ENCODE measurements at places on chromosomes 1 and 21.

DNA sequence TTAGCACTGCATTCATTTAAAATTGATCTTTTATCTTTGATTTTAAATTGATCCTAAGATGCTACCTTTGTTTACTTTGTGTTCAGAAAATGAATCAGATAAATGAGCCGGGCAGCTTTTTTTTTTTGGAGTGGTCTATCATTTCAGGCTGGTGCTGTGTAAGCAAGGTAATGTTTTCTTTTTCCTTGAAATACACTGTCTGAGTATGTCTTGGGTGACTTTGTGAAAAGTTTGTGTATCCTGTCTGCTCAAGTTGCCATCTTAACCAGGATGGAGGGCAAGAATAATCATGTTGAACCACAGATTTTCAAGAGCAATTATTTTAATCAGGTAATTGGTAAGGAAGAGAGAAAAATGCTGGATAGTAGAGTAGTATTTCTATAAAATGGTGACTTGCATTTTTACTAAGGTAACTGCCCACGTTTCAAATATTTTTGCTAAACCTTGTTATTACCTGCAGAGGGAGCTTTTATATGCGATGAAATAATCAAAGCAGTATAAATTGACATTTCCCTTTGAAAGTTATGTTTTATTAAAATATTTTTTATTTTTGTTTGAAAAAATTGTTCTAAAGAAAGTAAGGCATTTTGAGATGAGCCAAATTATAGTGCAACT, 11.1 kb downstream of the ADGRL2 start:
- DNase-seq = no peak

DNA sequence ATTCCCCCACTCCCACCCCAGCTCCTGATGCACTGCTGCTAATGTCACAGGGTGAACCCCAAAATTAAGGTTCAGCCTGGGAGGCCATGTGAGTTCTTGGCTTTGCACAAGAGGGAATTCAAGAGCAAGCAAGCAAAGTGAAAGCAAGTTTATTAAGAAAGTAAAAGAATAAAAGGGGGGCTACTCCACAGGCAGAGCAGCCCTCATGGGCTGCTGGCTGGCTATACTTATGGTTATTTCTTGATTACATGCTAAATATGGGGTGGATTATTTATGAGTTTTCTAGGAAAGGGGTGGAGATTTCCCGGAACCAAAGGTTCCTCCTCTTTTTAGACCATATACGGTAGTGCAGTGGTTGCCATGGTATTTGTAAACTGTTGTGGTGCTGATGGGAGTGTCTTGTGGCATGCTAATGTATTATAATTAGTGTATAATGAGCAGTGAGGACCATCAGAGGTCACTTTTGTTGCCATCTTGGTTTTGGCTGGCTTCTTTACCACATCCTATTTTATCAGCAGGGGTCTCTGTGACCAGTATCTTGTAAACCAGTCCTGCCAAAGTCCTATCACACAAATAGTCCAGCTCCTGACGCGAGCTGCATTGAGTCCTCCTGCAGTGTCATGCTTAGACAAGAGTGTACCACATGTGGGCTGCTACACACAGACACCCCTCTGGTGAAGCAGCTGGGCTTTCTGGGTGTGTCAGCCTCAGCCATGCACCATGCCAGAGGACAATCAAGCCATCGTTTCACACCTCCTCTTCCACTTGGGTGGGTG, 46.4 kb upstream of the CSF1 start:
- no peak for DNase-seq

DNA sequence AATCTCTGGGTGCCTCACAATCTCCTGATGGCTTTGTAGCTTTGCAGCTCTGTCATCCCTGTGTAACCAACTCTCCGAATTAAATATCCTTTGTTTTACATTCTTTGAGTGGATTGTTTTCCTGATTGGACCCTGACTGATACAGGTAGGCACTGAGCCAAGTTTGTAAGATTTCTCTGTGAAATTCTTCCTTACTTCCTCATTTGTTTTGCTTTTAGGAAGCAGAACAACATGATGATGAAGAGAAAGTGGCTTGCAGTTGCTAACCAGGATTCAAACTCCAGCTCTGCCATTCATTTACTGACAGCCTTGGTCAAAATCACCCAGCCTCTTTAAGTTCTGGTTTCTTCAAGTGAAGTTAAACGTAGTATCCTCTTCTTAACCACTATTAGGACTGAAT, 452.3 kb downstream of the OMA1 start:
- DNase-seq = no peak

DNA sequence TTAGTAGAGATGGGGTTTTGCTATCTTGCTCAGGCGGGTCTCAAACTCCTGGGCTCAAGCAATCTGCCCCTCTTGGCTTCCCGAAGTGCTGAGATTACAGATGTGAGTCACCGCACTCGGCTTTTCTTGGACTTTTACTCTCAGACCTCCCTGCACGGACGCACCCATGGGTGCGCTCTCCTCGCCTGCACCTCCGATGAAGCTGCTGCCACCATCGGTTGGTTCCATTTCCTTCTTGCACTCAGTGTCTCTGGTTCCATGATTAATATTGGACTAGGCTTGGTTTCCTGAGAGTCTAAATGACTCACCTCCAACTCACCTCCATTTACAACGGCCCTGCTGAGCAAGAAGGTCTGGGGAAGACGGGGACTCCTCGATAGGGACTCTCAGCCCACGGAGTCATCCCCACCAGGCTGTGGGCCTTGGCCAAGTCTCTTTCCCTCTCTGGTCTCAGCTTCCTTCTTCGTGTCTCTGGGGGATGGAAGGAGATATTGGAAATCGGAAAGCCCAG, 6.7 kb upstream of the TNFRSF8 start:
- DNase-seq = no peak

Measured in DMS79 (cell line).